ENCODE measurements at places on chromosomes 4 and X.

DNA sequence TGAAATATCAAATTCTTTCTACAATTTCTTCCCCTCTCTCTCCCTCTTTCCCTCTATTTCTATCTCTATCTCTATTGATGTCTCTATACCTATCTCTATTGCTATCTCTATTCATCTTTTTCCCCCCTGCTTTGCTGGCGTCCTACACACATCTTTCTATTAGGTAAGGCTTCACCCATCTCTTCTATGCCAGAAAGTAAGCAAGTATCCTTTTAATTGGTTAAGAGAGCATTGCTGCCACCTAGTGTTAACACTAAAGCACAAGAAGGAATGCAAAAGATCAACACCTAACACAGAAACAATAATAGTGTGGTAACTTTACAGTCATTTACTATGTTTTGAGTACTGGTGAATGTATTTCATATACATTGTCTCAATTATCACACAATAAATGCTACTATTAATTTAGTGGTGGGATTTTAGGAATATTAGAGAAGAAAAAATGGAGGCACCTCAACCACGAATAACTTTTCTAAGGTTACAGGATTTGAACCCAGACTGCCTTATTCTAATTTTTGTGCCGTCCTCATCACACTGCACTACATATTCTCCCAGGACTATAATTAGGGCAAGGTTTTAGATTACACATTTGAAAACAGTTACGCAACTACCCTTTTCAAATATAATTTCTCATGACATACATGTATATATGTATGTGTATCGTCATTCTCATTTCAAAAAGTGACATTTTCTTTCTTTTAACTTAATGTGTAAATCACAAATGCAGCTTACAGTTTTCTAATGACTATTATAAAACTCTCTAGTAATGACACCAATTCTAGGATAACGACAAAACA, 3.7 kb upstream of the C4orf36 start:
- DNase-seq: no peak

GRCh38 chr4:61446941-61447340, 246.8 kb downstream of the ADGRL3 start:
- no peak for DNase-seq

GRCh38 chr4:143554728-143555597, 41.5 kb downstream of the SMARCA5 start:
- DNase-seq: no peak

- no peak for DNase-seq
Measured at GRCh38 chrX:31461266-31461665, 389.4 kb upstream of the FTHL17 start.

GRCh38 chr4:16952896-16953630, 54.6 kb upstream of the LDB2 start:
- DNase-seq: no peak

DNA sequence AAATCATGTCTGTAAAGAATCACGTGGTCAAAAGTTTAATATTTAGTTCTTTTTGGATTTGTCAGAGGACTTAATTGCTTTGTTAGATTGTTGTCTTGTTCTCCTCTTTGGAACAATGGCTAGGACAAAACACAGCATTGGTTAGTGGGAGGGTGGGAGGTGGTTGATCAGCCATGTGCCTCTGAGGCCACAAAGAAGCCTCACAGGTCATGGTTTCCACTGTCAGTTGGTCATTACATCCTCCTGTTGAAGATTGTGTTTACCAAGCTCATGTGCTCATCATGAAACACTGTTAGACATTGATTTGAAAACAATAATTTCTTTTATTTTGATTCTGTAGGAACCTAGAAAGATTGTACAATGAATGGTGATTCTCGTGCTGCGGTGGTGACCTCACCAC, 31.9 kb downstream of the ADD1 start:
- DNase-seq: no peak

GRCh38 chr4:5954056-5954760, 61.3 kb upstream of the CRMP1 start:
- no peak for DNase-seq

DNA sequence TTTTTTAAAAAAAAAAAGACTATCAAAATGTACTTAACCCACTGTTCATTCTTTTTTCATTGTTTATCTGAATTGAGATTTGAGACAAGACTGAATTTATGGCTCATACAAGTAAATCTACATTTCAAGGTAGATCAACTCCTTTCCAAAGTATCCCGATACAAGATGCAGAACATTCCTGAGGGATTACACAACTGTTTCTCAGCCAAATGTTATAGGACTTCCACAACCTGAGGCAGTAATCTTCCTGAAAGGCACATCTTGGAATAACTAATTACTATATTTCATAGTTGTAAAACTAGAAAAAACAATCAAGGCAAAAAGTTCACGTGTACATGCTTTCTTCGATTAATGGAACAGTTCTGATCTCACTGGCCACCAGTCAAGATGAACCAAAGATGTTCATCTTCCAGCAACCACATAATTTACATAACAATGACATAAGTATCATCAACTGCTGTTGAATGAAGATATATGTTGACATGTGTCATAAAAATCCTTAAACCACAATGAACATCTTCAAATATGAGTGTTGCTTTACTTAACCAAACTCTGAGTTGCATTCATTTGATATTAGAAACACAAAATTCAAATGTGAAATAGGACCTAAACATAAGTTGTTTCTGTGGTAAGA, 225.2 kb upstream of the DKK2 start:
- no peak for DNase-seq

GRCh38 chrX:124524852-124525251, 178.5 kb downstream of the SH2D1A start:
- no peak for DNase-seq

- DNase-seq: peak; percentile 16
Measured at GRCh38 chrX:130171446-130172126, at the start of gene RAB33A. Gene RAB33A (plus strand): TSS chrX:130171962. CDS start chrX:130172063, 101 bp downstream.

- DNase-seq: no peak
Measured at GRCh38 chr4:168131196-168131595, 38.9 kb downstream of the ANXA10 start.

DNA sequence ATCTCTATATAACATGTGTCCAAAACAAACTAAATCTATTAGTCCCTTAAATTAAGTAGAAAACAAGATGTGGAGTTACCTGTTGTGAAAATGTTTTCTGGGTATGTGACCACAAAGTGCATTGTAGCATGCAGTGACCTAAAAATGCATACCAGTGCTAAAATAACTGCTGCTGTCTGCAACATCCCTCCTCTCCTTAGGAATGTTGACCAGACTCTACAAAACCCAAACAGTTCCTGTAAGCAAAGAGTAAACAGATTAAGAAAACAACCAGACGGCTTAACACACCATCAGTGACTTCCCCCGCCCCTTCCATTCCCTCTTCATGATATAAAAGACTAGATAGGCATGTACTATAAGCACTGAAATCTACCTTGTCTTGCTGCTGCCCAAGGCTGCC, 15.8 kb upstream of the RAB33B start:
- no peak for DNase-seq

DNA sequence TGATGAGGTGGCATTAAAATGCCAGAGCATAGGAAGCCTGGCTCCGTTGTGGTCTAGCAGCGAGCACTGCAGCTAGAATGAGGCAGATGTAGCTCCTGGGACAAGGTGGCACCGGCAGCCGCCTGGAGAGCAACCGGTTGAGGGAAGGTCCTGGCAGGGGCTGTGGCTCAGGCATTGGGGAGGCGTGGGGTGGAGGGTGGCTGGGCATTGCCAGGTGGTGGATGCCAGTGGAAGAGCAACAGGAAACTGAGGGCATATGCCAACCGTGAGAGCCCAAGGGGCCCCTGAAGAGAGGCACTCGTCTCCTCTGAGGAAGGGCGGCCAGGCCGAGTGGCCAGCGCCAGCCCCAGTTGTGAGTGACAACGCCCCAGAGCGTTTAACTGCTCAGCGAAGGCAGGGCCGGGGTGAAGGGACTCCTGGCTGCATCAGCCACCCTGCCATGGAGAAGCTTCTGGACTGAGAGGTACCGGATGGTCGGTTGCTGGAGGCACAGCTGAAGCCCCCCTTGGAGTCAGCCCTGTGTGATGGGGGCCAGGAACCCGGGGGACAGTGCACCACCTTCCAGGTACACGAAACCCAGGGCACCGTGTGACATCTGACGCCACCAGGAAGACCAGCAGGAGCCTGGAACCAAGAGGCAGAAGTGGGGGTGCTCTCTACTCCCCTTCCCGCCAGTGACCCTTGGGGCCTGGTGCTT, 13.2 kb upstream of the PDE6B start:
- DNase-seq: no peak

- DNase-seq: no peak
Measured at GRCh38 chrX:152823657-152824056, 6.9 kb downstream of the CETN2 start.

DNA sequence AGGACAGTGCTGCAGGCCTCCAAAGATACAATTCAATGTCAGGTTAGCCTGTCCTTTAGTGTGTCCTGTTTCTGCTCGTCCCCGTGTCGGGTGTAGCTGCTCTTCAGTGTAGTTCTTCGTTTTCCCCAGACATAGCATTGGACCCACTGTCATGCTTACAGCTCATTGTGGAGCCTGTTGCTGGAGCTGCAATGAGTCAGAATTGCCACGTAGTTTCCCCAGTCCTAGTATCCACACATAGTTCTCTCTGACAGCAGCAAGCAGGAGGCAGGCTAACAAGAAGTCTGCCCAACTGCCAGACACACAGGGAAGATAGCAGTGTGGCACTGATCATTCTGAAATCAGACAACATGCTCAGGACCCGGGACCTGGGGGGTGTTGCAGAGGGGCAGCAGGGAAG, 49.2 kb downstream of the MOSPD2 start:
- no peak for DNase-seq

- no peak for DNase-seq
Measured at GRCh38 chrX:23936180-23936579, 28.4 kb downstream of the CXorf58 start.

GRCh38 chr4:137545461-137545861, 13.2 kb upstream of the PCDH18 start:
- no peak for DNase-seq

GRCh38 chr4:38315286-38315685, 348.7 kb upstream of the KLF3 start:
- DNase-seq: no peak

DNA sequence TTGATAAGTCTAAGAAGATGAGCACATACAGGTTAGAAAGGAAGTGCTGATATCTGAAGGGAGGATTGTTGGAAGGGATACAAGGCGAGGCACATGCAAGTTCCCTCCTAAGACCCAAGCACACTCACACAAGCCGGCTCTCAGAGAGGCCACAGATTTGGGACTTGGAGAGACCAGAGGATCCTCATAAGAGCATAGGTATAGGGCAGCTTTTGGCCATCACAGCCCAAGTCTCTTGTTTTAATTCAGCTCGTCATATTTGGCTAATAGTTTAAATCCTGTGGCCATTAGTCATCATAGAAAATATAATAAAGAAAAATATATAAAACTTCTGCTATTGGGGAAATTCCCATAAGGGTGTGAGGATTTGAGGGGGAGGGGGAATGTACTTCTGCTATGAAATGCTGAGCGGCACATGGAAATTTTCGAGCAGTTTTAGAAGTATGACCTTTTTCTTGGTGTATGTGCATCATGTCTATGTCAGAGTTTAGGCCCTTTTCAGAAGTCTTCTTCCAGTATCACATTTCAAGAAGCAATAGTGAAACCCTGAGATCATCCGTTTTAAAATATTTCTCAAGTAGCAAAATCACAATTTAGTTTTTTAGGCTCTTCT, 97.7 kb downstream of the NFKB1 start:
- no peak for DNase-seq

DNA sequence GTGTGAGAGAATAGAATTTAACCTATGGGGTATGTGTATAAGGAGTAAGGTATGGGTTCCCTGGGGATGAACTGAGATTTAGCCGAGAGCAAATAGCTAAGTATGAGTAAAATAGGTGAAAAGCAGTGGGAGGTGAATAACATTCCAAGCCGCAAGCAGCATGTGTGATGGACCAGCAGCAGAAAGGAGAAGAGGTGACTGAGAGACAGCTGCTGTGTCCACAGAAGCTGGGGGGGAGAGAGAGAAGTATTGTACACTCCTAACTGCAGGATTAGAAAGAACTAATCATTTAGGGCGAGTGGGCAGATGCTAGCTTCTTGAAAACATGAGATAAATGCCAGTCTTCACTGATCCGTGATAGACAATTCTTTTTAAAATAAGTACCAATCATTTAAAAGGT, 296.0 kb downstream of the KLHL4 start:
- DNase-seq: no peak

- no peak for DNase-seq
Measured at GRCh38 chrX:46256875-46257274, 288.3 kb downstream of the ZNF674 start.

DNA sequence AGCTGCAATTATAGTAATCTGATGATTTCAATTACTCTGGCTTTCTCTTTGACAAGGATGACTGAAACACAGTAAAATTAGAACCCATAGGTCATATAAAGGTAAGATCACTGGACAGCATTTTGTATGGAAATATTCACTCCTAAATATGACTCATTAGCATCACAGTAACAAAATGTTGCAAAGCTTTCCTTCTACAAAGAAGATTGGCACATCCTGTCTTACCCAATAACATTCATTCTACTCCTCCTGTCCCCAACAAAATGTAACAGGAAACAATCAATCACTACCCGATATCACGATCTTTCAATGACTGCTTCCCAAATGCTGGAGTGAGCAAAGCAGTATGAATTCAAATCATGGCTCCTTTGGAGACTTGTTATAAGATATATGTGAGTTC, 95.3 kb downstream of the FANCB start:
- no peak for DNase-seq

DNA sequence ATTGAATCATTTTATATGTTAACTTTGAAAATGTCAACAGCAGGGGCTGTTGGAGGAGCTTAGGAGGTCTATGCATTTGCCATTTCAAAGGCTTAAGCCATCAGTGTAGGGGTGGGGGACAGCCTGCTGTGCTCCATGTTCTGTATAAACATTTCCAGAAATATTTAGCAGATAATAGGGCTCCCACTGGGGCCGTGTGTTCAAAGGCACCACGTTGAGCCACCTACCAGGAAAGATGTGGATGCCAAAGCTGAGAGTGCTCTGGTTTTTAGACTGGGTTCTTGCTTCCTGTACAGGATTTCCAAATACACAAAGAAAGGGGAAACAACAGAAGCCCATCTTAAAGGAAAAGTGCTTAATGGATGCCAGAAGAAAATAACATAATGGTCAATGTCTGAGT, 219.5 kb downstream of the CENPC start:
- DNase-seq: no peak

DNA sequence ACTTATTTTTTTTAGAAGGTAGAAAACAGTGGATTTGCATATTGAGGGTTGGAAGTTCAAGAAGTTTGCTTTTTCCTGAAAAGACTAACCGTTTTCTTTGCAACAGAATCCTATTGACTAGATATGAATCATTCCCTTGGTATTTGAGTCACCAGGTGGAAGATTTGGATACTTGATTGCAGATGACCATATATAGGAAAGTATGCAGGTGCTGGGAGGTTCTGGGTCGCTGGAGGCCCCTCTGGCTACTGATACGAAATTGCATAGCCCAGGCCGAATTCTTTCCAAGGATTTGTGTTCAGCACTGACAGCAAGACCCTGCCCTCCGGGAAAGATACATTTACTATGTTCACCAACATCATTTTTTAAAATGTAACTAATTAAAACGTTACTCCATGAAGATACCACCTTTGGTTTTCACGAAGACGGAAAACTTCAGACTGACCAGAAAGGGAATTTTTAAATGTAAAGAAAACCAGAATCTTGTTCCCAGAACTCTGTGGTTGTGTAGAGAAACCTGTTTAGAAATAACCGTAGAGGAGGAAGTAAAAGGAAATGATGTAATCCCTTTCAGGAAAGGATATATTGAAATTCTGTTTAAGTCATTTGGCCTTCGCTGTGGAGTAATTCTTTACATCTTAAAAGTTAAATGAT, 946 bp downstream of the ANXA3 start:
- no peak for DNase-seq

GRCh38 chr4:85086721-85087120, 120.2 kb upstream of the WDFY3 start:
- DNase-seq: no peak

All from T-helper 17 cell (primary cell).